ENCODE measurements at places on chromosomes 3 and 15.

DNA sequence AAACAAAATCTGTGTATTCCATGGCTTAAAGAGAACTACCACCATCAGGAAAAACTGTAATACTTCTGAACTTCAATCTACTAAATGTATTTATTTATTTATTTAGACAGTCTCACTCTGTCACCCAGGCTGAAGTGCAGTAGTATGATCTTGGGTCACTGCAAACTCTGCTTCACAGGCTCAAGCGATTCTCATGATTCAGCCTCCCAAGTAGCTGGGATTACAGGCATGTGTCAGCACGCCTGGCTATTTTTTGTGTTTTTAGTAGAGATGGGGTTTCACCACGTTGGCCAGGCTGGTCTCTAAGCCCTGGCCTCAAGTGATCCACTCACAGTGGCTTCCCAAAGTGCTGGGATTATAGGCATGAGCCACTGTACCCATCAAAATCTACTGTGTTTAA, 202.3 kb upstream of the POU1F1 start:
- DNase-seq: no peak

DNA sequence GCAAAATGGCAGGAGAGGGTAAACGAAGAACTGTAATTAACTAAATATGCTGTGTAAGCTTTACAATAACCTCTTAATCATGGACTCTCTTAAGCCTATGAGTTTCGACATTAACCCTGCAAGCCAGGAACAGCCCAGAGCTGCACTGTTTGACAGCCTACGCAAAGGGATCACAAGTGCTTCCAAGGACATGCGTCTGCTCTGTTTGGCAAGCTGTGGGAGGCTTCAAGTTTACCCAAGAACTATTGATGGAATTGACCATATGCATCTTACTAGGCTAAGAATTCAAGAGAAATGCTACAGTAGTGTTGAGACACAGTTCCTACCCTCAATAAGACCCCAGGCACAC, 66.0 kb downstream of the PDZRN3 start:
- no peak for DNase-seq

DNA sequence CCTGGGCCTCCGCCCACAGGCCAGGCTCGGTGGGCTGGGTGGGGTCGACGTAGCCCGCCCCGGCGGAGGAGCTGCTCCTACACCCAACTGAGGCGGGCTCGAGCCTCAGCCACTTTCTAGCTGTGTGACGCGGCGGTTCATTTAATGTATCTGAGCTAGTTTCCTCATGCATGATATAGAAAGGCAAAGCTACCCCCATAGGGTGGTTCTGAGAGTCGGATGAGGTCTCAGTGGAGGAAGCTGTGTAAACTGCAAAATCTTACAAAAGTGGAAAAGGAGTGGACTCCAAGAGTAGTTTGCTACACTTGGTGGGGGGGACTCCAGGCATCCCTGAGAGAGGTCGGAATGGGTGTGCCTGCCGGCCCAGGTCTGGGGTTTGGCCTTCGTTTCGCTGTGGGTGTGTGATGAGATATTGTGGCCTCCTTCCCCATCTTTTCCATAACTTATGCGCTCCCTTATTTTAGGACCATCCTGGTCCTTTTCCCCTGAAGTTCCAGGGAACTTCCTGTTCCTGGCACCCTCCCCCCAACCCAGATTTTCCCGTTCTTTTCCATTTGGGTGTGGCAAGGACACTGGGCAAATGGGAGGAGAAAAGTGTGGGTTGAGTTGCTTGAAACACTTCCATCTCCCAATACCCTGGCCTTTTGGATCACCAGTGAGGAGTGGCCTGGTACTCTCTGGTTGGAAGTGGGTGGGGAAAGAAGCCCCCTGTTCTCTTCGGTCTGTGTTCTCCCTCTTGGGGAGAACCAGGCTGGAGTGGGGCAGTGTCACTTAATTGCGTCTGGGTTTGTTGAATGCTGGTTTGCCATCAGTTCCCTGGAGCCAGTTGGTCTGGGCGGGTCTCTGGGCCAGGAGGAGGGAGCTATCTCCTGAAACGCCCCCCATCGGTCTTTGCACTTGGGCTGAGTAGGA, 1.1 kb downstream of the PDIA5 start:
- DNase-seq: peak; percentile 46

- DNase-seq: no peak
Observed at GRCh38 chr3:194928831-194929577, 243.3 kb downstream of the FAM43A start.

- DNase-seq: no peak
Observed at GRCh38 chr3:19573644-19574043, 360.4 kb downstream of the EFHB start.

DNA sequence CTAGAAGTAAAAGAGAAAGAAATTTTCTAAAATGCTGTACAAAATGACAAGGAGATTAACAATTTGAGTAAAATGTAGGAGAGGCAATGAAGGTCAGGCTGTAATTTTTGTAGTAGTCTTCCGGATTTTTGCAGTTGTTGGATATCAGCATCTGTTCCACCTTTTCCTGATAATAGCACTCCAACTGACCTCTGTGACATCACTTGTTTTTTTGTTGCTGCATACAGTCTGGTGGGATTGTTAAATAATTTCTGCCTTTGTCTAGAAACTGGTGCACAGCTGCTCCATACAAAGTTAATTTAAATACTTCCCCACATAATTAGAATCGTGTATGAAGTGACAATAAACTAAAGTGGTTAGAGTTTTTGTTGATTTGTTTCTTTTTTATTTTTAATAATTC, 731.4 kb downstream of the PLOD2 start:
- DNase-seq: no peak

DNA sequence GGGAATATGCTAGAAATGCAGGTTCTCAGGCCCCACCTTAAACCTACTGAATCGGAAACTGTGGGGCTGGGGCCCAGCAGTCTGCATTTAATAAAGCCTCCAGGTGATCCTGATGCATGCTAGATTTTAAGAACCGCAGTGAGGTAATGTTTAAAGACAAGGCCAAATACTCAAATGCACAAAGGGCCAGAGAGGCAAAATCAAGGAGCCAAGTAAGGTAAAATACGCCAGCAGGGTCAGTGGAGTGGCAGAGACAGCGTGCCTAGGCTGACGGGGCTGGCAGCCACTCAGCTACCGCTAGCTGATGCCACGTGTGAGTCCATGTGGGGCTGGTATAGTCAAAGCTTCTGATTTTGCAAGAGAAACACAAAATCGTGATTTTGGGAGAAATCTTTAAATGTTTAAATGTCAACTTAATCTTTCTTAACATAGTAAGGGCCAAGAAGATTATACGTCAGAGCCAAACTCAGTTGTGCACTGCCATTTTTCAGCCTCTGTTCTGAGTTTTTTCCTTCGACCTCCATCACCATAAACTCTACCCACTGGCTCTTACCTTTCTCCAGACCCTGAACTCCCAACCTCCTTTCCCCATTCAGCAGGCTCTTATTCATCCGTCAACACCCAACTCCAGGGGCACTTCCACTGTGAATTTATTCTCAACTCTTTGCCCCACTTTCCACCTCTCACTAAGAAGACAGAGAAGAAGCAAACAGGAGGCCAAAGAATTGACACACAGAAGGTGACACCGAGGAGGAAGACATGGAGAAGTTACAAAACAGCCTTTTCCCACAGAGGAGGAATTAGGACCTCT, 136.6 kb upstream of the RAD18 start:
- DNase-seq: no peak

DNA sequence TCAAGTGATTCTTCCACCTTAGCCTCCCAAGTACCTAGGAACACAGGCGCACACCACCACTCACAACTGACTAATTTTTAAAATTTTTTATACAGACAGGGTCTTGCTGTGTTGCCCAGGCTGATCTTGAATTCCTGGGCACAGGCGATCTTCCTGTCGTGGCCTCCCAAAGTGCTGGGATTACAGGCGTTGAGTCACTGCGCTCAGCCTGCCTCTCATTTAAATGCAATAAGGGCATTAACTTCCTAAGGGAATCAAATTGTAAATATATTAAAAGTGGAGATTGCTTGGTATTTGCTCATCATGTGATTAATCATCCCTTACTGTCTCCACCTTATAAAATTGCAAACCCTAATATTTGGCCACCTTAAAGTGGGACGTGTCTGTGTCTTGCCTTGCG, 65.2 kb downstream of the PGPEP1L start:
- no peak for DNase-seq

Measured in SK-MEL-5 (cell line).